ENCODE measurements at places on chromosomes 6 and 20.

GRCh38 chr6:148274809-148275208 lies 67.8 kb upstream of the SASH1 start:
- H3K36me3 ChIP-seq: no peaks in the 10 kb centered on the region
- H3K4me3 ChIP-seq: no peak overlapping the region
- DNase-seq: no peak
- H3K27ac ChIP-seq: no peak overlapping the region
- H3K27me3 ChIP-seq: no peaks in the 10 kb centered on the region

GRCh38 chr20:62067547-62068260 lies 2.0 kb upstream of the TAF4 start:
- peak overlapping the region; percentile 94 for H3K27ac ChIP-seq
- DNase-seq: no peak
- H3K4me1 ChIP-seq: peaks cover 25% of the 10 kb centered on the region
- H3K4me3 ChIP-seq: no peak overlapping the region
- no peaks in the 10 kb centered on the region for H3K36me3 ChIP-seq
- peaks cover 4% of the 10 kb centered on the region for H3K27me3 ChIP-seq

- no peak overlapping the region for H3K27ac ChIP-seq
- no peak for DNase-seq
- H3K27me3 ChIP-seq: no peaks in the 10 kb centered on the region
- peaks cover 74% of the 10 kb centered on the region for H3K36me3 ChIP-seq
These were observed 67.6 kb upstream of the MPC1 start for GRCh38 chr6:166450167-166450873.

GRCh38 chr6:14882394-14883026 lies 363.4 kb upstream of the JARID2 start:
- H3K27me3 ChIP-seq: no peaks in the 10 kb centered on the region
- no peaks in the 10 kb centered on the region for H3K36me3 ChIP-seq
- H3K4me3 ChIP-seq: no peak overlapping the region

GRCh38 chr20:46283426-46284039 lies 24.8 kb downstream of the CDH22 start:
- no peaks in the 10 kb centered on the region for H3K27me3 ChIP-seq
- H3K36me3 ChIP-seq: no peaks in the 10 kb centered on the region
- no peak overlapping the region for H3K27ac ChIP-seq
- no peak for DNase-seq
